ENCODE measurements at places on chromosomes 13 and 19.

GRCh38 chr13:36282821-36283432, 14.7 kb downstream of the CCDC169 start:
- DNase-seq = no peak

DNA sequence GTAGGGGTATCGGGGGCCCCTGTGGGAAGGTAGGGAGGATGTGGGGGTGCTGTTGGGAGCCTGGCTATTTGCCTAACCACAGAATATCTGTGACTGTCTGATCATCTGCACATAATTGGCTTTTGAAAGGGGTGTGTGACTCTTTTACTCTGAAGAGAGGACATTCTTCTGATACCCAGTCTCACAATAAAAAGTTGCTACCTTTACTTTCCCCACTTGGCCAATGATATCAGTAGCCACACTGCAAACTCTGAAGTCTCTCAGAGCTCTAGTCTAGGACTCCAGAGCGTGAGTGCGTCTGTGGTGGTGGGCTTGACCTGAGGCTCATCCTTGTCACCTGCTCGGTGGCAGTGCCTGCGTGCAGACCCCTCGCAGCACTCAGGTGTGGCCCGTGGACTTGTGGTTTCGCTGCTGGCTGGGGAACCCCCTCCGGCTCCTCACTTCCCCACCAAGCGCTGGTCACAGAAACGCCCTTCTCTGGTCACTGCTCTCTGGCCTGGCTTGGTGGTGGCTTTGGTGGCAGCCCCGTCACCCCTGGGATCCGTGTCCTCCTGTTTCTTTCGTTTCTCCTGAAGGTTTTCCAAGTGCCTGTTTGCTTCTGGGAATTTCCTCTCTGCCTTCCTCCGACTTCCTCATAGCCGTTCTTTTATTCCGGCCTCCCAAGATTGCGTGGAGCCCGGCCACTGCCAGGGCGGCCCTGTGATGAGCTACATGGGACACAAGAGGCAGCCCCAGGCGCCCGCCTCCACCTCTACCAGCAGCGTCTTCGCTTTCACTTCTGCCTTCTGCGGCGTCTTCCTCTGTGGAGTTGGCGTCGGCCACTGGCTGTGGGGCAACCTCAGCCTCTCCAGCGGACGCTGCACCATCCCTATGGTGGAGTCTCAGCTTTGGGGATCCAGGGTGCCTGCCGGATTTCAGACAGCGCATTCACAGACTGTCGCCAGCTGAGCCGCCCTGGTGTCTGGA, 78.0 kb downstream of the ATP11A start:
- DNase-seq = no peak

DNA sequence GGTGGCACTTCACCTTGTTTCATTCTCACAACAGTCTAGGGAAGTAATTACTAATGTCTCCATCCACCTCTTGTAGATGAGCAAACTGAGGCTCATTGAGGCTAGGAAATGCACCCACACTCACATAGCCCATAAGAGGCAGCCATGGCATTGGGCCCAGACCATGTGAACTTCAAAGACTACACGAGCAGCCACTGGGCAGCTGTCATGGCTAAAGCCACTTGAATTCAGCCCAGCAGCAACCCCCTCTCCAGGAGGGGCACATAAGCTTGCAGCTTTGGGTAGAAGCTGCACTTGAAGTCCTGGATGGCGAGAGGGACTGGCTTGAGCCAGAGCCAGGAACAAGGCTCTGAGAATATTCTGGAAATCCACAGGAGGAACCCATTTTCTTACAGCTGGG, 13.4 kb downstream of the ALOX5AP start:
- no peak for DNase-seq

DNA sequence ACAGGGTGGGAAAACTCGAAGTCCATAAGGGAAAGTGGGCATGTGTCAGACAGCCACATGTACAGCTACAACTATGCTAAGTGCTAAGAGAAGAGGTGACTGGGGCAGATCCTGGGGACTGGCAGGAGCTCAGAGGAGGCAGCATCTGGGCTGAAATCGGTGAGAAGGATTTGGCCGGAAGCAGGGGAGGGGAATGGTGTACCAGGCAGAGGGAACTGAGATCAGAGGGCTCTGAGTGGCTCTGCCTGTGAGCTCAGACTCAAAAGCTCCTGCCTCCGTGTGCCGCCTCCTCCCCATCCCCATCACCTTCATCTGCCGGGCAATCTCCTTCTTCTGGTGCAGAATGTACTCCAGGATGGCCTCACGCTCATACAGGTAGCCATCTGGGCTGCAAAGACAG, 21.8 kb downstream of the NOSIP start:
- no peak for DNase-seq

DNA sequence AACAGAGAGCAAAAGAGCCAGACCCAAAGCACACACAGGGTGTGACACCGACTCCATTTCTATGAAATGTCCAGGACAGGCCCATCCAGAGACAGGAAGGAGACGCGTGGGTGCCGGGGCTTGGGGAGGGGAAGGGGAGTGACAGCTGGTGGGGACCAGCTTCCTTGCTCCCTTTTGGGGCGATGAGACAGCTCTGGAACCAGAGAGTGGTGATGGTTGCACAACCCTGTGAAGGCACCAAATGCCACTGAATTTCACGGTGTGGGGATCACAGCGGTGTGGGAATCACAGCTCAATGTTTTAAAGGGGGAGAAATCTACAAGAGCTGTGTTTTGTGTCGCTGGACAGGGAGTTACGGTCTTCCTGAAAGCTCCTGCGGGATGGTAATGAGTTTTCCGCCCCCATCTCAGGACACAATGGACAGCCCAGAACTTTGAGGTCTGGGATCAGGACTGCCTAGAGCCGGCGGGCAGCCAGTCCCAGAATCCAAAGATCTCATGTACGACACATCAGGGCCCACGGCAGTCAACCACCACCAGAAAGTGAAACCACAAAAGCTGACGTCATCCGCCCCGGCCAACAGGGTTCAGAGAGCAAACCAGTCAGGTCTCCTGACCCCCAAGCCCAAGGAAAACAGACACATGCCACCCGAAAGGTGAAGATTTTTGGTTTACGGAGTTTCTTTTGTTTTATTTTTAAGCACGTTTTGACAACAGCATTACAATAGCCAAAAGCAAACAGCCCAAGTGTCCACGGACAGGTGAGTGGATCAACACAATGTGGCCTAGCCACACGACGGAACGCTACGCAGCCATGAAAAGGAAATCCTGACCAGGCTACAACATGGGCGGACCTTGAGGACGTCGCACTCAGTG, 7.3 kb downstream of the SGTA start:
- no peak for DNase-seq

GRCh38 chr19:14167576-14168138, 31.3 kb upstream of the ASF1B start:
- DNase-seq = no peak

DNA sequence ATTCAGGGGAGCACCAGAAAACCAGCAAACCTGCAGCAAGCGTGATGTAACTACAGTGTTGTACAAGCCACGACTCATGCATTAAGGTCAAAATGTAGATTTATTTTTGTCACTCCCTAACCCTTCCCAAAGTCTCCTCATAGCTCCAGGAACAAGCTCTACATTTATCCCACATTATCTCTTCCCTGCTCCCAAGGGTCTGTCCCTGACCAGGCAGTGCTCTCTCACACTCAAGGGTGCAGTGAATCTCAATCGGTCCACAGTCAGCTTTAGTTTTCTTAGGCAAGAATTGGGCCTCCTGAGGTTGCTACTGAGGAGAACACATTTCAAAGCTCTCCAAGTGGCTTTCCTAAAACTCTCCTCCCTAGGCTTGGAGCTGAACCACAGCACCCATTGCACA, 219.4 kb downstream of the NHLRC3 start:
- DNase-seq = no peak

DNA sequence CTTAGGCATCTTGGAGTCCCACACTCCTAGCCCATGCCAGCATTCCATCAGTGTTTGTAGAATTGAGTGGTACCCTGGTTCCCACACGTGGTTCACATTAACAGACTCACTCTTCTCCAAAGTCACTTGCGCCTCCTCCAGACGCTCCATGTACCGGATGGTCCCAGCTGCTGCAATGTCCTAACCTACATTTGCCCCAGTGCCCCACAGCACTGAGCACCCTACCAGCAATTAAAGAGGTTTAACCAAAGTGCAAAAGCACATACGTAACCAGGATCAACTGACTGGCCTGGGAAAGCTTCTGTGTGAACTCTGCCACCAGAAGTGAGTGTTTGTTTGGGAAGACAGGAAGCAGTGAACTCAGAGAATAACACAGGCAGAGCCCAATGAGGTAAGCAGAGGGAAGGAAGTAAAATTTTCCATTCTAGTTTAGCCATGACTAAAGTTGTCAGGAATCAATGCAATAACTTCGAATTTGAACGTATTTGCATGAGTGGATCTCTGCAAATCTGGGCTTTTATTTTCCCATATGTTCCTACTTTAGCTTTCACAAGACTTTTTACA, 7.3 kb upstream of the MEDAG start:
- DNase-seq = no peak

DNA sequence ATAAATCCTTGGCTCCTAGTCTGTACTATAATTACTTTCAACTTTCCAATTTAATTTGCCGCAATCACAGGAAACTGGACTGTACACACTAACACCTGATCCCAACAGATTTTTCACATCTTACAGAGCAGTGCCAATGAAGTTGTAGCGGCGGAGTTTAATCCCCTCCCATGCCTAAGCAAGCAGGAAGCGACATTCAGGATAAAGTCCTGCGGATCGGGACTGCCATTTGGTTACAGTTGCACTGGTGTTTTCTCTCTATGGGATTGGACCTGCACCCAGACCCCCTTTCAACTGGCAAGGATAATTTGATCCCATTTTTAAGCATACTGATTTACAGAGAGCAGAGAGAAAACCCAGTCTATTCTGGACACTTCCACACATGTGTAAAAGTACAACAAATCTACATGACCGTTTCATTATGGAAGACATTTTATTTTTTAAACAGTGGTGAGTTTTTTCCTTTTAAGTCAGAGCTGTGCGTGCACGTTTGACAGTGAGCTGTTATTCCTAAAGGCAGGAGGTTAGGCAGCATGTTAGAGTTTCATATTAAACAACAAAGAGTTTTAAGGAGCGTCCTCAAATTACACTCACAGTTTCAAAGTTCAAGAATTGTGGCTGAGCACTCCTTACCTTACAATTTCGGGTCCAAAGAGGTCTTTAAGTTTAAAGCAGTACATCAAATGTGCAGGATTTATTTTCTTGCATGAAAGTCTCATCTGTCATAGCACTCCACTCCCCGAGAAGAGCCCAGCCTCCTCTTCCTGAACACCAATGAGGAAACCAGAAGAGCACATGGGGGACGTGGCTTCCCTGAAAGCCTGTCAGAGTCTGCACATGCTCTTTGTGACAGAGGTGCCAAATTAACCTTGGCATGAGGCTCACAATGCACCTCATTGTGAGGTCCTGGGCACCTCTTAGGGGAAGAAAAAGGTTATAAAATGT, 141.6 kb upstream of the RFC3 start:
- no peak for DNase-seq

DNA sequence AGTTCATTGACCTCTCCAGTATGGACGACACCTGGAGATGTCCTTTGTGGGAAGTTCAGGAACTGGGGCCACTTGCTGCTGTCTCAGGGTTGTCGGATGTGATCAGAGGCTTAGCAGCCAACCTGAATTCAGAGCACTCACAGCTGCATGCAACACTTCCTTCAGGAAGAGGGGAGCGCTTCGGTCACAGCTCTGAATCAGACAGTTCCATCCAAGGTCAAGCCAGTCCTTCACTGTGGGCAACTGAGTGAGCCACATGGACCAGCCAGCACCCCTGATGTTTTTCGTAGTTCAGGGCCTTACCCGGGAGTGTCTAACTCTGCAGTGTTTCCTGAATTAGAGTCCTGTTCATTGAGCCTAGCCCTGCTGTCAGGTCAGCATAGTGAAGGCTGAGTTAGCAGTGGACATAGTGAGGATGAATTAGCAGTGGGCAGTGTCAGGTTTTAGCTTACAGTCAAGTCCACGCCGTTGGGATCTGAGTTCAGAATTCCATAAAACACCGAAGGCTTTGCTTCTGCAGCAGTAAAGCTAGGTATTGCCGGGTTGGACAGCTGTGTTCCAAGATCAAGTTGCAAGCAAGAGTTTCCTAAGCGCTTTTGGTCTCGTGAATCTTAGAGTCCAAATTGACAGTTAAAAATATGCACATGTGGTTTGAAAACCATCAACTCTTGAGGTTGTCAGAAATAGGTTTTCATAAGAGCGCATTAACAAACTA, 5.1 kb downstream of the ZNF555 start:
- DNase-seq = no peak

GRCh38 chr13:22121146-22121739, 450.4 kb downstream of the FGF9 start:
- DNase-seq = no peak

DNA sequence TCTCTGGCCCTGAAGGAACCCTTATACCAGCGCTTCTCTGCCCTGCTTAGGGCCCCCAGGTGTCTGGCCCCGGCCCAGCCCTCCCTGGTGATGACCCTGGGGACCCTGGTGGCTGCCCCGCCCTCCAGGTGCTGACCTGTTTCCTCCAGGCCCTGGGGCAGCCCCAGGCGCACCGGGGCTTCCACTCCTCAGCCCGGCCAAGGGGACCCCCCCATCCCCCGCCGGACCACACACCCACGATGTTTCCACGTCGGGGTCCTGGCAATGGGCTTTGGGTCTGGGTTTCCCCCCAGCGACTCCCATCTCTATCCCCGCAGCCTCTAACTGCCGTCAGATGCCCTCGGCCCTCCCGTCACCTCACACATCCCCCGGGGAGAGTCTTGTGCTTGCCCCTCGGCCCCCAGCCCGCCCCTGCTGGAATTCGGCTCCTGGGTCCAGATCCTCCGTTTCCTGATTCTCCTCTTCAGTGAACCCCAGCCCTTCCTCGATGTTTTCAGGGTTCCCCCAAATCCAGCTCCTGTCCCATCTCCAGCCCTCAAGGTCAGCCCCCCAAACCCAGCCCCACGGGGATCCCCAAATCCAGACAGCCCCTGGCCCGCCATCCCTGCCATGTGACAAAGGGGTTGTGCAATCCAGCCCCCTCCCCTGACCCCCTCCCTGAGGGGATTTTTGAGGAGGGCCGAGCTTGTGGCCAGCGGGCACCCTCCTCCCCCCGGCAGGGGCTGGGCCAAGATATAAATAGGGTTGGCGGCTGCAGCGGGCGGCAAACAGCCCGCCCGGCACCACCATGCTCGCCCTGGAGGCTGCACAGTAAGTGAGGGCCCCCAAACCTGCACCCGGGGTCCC, at the start of gene SPIB:
TSS of gene SPIB (plus strand) at position 763 of the 846 bp plus-strand sequence. CDS start at position 788, 25 bp downstream.
- DNase-seq = no peak

GRCh38 chr13:59043016-59043415, 1120.7 kb downstream of the DIAPH3 start:
- DNase-seq = no peak

DNA sequence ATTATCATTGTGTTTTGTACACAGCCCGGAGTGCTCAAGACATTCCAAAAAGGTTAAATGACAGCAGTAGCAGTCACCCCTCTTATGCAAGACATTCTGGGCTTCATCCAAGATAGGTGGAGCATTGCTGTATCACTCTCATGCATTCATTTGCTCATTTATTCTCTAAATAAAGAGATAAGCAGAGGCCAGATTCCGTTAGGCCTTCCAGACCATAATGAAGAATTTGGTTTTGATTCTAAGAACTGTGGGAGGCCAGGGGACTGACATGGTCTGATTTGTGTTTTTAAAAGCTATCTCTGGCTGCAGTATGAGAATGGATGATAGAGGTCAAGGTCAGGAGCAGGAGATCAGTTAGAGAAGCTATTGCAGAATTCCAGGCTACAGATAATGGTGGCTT, 145.8 kb downstream of the KCNRG start:
- DNase-seq = no peak
